ENCODE measurements at places on chromosomes 16 and 17. TPM values are rescaled to one million over a fixed set of nuclear protein-coding genes. Genes with fewer than 3 reads are reported as not detected.

MT3 gene
- not detected for total RNA-seq

MAPT gene
- 1.7 TPM for total RNA-seq

HOXB3 gene
- total RNA-seq: 57.1 TPM

TP53TG3B gene
- total RNA-seq: not detected

HAP1 gene
- total RNA-seq: 0.55 TPM

CHP2 gene
- 90.9 TPM for total RNA-seq

MMP28 gene
- 151 TPM for total RNA-seq

MYO15A gene
- 4.2 TPM for total RNA-seq

ZP2 gene
- total RNA-seq: not detected

SPIRE2 gene
- 79.6 TPM for total RNA-seq

KRT31 gene
- not detected for total RNA-seq

PNMT gene
- total RNA-seq: 48.3 TPM

PIPOX gene
- total RNA-seq: 1.6 TPM

LRRC37A gene
- total RNA-seq: 3.0 TPM

CD79B gene
- total RNA-seq: not detected

UNC13D gene
- total RNA-seq: 12.6 TPM

LLGL2 gene
- 1,573 TPM for total RNA-seq
